ENCODE measurements at places on chromosomes 7 and 10. TPM values are rescaled to one million over a fixed set of nuclear protein-coding genes. Genes with fewer than 3 reads are reported as not detected.

BHLHA15 gene
- 12.0 TPM for total RNA-seq

FOXI2 gene
- not detected for total RNA-seq

VWC2 gene
- total RNA-seq: not detected

ORC5 gene
- total RNA-seq: 21.7 TPM

ZNF107 gene
- 4.8 TPM for total RNA-seq

EPHB4 gene
- 104 TPM for total RNA-seq

COL13A1 gene
- total RNA-seq: 299 TPM

DNA sequence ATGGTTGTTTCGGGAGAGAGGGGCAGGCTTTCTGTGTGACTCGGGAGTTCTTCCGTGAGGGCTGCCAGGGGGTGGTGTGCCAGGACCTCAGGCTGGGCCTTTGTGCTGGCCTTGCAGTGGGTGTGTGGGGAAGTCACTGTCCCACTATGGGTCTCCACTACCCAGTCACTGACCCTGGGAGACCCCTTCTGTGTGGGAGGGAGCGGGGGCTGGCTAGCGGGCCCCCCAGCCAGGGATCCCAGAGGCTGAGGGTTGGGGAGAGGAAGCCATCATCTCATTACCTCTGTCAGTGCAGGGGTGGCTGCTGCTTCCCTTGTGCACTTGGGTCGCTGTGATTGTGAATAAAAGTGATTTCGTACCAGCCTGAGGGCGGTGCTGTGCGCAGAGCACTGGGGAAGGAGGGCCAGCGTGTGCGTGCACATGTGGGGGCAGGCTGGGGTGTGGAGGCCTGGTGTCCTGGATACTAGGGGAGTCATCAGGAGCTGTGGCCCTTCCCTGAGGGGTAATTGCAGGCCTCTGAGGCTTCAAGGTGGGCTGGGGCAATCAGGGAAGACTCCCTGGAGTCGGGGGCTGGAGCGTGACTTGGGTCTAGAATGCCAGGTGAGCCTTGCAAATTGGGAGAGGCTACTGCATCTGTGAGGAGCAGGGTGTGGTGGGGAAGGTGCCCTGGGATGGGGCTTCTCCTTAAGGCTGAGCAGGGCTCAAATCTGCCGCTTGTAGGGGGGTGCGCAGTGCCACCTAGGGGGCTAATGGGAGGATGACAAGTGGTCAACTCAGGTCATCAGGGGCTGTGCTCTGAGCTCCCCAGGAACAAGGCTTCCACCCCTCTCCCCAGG lies 98.9 kb downstream of the NEURL1 start:
- peak; percentile 51 for DNase-seq

GRCh38 chr7:123791001-123791400 lies 42.2 kb upstream of the WASL start:
- no peak for DNase-seq

DNA sequence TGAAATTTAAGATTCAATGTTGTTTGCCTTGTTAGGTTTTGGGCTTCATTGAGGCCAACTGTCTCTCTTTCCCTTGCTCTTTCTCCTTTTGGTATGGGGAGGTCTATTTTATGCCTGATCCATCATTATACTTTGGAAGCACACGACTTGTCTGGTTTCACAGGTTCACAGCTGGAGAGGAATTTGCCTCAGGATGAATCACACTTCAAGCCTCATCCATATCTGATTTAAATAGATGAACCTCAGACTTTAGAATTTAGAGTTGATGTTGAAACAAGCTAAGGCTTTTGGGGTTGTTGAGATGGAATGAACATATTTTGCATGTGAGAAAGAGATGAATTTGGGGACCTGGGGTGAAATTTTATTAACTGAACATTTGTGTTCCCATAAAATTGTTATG lies 150.5 kb upstream of the IGFBP3 start:
- no peak for DNase-seq

- no peak for DNase-seq
Observed at GRCh38 chr10:97659589-97659988, 19.1 kb downstream of the PI4K2A start.

DNA sequence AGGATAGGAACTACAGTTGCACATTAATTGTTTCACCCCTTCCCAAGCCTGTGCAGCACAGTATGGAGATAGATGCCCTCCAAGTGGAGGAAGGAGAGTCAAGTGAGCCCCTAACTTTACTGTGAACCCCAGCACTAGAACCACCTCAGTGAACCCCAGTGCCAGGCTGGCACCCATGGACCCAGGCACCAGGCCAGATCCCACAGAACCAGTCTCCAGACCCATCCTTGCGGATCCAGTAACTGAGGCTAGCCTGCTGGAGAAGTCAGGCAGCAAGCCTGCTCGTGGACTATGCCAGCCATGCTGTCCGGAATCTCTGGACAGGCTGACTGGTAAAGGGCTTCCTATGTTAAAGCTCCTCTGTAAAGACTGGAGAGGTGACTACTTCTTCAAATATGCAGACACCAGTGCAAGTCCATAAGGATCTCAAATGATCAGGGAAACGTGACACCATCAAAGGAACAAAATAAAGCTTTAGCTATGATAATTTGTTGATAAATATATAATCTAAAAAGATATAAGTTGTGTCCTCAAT lies 27.7 kb downstream of the SHOC2 start:
- peak; percentile 4 for DNase-seq

DNA sequence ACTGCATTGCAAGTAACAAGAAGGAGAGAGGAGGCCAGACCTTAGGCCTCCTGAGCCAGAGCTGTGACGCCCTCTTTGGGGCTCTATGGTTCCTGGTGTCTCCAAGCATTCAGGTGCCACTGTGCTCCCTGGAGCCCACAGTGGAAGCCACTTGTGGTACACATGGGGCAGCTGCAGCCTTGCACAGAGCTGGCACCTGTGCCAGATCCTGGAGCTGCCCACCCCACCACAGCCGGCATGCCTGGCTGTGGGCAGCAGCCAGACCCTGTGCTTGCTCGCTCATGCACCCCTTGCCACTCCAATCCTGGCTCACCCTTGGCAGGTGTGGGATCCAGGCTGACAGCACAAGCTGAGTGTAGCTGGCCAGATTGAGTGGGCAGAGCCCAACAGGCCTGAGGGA lies 173.8 kb upstream of the SMIM30 start:
- no peak for DNase-seq

GRCh38 chr10:12198156-12198555 lies 2.2 kb downstream of the CDC123 start:
- no peak for DNase-seq

DNA sequence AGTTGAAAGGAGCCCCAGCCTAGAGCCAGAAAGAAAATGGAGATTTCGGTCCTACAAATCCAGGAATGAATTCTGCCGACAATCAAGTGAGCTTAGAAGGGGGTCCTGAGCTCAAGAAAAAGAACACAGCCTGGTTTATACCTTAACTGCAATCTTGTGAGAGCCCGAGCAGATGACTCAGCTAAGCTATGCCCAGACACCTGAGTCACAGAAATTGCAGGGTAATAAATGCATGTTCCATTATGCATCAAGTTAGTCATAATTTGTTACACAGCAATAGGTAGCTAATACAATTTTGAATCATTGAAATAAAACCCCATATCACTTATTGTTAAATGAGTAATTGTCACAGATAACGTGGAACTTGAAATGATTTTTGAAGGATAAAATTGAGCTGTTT lies 111.8 kb upstream of the FOXP2 start:
- DNase-seq: peak; percentile 8

GRCh38 chr7:121195874-121196273 lies 132.9 kb upstream of the WNT16 start:
- DNase-seq: no peak

GRCh38 chr10:42551582-42552187 lies 86.7 kb downstream of the ZNF33B start:
- no peak for DNase-seq

- no peak for DNase-seq
Observed at GRCh38 chr10:132650611-132651250, 113.1 kb downstream of the INPP5A start.

- DNase-seq: no peak
Observed at GRCh38 chr10:4083509-4084003, 298.5 kb upstream of the KLF6 start.

Measured in PC-3 (cell line).